ENCODE measurements at places on chromosomes 1 and 21.

- DNase-seq, result no peak
Measured at GRCh38 chr1:243441601-243442000, 185.8 kb downstream of the SDCCAG8 start.

DNA sequence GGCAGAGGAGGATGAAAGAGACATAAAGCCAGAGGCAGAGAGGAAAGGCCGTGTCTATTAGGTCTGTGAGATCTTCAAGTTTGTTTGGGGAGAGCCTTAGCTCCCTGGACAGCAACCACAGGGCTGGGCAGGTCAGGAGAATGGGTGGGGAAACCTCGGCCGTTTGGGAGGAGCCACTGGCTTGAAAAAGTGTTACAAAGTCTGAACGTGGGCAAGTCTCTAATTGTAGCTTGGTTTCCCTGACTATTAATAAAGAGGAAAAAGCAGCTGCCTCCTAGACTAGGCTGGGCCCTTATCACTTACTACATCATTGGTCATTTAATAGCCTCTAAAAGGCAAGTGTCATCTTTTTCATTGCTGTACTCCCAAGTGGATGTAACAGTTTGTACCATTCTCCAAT is at the start of gene CCDC17:
Gene CCDC17 (minus strand): TSS at position 83 of the 400 bp plus-strand sequence. CDS start 145 bp downstream, outside the sequence.
- DNase-seq, result no peak

GRCh38 chr1:12506281-12507280 is 111.4 kb downstream of the DHRS3 start:
- no peak for DNase-seq

GRCh38 chr1:25617625-25618432 is 1.2 kb downstream of the MAN1C1 start:
- no peak for DNase-seq

- DNase-seq, result no peak
Measured at GRCh38 chr1:54510715-54511270, 37.2 kb upstream of the ACOT11 start.

- no peak for DNase-seq
Measured at GRCh38 chr21:46180079-46180722, 4.1 kb downstream of the SPATC1L start.

DNA sequence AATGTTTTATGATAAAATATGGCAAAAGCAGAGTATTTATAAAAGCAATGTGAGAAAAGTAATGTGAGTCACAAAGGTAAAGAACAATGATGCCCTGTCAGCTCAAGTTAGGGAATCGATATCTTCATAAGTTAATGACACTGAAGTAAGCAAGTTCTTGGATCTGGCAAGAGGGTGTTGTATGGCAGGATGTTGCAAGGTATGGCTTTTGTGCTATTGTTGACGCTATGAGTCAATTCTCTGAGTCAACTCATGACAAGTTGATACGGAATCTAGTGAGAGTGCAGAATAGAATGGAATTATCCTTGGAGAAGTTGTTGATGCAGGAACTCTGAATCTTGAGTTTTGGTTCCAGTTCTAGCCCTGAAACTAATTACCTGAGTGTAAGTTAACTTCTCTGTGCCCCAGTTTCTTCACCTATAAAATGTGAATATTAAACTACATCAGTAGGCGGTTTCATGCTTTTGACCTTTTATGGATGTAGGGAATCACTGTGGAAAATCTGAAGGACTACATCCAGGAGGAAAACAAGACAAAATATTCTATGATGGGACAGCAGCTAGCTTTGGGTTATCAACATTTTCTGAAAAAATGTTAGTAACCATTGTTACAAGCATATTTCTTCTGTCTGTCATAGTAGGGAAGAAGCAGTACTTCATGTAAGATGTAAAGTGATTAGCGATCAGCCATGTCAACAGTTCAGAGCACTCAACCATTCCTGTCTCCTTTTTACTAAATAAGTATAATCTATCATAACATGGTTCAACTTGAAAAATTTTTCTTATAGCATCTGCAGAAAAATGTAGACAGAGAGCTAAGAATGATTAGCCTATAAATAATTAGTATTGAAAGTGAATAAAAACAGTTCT is 96.9 kb downstream of the ATP6V1G3 start:
- DNase-seq, result no peak

DNA sequence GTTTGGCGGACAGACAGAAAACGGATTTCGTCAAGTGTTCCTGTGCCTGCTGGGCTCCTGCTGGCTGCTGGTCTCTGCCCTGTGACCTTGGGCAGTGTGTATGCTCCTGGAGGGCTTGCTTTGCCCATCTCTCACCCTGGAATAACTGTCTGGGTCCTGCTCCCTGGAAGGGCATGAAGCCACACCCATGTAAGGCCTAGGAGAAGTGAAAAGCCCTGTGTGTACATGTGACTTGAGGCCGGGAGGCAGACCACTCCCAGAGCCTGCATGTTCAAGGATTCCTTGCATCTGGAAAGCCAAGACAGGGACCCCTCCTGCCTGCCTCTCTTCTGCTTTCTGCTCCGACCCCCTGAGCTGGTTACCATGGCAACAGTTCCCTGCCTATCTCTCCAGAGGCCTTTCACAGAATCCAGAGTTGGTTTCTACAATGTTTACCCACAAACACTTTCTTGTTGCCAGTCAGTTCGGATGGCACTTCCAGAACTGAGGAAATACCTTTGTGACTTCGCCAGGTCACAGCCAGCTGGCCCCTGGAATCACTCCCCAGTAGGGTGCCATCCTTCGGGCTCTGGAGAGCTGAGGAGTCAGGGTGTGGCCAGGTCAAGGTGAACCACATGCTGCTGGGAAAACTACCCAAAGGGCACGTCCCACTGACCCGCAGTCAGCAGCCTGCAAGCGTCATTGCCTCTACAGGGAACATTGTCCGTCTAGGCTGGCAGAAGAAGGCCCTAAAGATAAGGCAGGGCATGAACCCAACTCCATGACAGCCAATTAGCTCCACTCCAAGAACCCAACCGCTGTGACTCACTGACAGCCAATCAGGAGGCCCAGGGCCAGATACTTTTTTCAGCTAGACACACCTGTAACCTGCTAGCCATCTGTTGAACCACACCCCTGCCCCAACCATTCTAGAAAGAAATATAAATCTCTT is 14.7 kb upstream of the GPR37L1 start:
- no peak for DNase-seq

- peak; percentile 99 for DNase-seq
Measured at GRCh38 chr1:226034482-226034881, 28.0 kb upstream of the H3-3A start.

DNA sequence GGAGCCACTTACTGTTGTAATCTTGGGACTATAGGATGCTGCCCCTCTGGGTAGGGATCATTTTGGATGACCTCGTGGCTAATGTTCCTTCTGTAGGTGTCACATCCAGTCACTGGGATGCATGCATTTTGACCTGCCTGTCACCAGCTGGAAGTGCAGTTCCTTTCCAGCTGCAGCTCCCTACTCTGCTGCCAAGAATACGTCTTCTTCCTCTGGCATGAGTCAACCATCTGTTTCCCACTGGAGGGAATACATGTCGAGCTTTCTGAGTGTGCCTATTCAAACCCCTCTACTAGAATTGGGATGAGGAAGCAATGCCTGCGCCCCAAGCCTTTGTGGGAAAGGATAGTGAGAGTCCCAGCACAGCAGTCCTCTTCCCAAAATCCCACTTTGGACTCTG is 415.5 kb upstream of the ADAMTS5 start:
- DNase-seq, result no peak

- no peak for DNase-seq
Measured at GRCh38 chr1:209029737-209030136, 553.8 kb upstream of the CAMK1G start.

GRCh38 chr1:106233511-106233910 is 823.0 kb upstream of the PRMT6 start:
- DNase-seq, result no peak

- DNase-seq, result no peak
Measured at GRCh38 chr1:237566581-237566980, 324.1 kb downstream of the ZP4 start.

- DNase-seq, result peak; percentile 89
Measured at GRCh38 chr1:1212780-1213344, 1.1 kb downstream of the TNFRSF4 start.

DNA sequence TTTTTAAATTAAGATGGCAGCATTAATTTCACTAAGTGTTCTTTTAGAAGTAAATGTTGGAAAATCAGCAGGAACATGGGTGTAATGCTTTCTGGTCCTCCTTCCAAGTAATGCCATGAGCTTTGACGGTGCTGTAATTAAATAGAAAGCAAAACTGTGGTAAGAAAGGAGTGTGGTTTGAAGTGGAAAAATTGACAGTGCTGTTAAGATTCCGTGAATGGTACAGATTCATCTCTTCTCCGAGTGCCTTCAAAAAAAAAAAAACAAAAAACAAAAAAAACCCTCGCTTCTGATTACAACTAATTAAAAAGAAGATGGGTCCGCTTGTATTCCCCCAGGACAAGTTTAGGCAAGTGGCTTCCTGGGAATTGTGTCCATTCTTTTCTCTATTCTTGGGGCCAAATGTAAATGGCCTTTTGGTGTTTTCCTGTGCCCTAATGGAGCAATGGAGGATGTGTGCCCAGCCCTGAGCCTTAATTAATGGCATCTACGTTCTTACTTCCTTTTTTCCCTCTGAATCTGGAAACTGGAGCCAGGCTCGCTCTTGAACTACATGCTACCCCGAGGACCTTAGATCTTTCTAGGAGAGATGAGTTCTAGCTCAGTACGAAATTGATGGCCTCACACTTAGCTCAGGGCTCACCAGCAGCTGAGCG is 5.1 kb downstream of the LMO4 start:
- no peak for DNase-seq

DNA sequence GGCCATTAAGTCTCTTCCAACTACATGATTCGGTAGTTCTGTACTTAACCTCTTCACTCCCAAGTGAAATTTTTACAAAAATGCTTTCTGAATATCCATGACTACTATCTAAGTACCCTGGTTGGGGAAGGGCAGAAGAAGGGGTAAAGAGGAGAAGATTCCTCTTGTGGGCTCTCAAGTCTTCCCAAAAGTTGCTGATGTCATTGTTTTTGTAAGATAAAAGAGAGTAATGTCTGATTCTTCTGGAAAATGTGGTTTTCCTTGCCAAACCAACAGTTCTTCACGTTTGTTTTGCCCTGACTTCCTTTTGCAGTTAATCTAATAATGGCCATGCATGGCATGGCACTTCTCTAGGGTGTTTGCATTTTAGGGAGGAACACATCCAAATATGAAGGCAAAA is 34.7 kb upstream of the AK4 start:
- peak; percentile 31 for DNase-seq

DNA sequence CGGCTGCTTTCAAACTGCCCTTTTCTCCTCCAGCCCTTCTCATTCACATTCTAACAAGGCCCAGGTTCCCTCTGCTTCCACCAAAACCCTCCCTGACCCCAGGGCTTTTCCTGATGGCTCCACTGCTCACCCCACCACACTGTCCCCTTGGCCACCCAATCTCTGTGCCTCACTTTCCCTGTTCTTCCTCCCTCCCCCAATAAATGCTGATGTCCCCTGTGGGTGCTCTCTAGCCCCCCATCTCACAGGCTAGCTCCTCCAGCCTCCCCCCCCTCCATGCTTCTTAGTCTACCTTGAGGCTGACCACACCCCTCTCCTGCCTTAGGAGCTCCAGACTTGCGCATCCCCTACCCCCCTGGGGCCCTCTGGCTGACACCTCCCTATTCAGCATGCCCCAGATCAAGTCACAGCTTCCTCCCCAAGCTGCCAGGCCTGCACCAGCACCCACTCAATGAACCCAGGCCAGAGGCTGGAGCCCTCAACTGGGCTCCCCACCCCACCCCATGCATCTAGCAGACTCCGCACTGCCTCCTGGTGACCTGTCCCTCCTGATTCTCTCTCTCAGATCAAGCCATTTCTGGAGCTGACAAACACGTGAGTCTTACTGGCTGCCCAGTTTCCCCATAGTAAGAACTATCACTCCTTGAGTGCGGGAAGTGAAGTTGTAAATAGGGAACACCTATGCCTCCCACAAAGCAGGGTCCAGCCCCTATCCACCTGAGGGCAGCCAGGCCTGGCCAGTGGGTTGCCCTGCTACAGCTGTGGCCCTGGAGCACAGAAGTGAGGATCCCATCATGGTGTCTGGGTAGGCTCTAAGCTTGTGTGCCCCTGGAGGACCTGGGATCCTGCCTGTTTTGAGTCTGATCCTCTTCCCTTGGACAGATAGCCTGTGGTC is 117.9 kb downstream of the DMRTB1 start:
- DNase-seq, result no peak

- DNase-seq, result no peak
Measured at GRCh38 chr1:246372559-246372958, 134.5 kb downstream of the SMYD3 start.

- no peak for DNase-seq
Measured at GRCh38 chr1:179311149-179311700, 17.6 kb downstream of the SOAT1 start.

GRCh38 chr1:62230718-62231117 is 36.1 kb downstream of the L1TD1 start:
- no peak for DNase-seq

- peak; percentile 91 for DNase-seq
Measured at GRCh38 chr1:182484531-182485257, 34.7 kb downstream of the RGSL1 start.

- no peak for DNase-seq
Measured at GRCh38 chr1:178630417-178630816, 94.6 kb upstream of the RALGPS2 start.

- DNase-seq, result no peak
Measured at GRCh38 chr1:6330410-6330911, 63.1 kb downstream of the ACOT7 start.

DNA sequence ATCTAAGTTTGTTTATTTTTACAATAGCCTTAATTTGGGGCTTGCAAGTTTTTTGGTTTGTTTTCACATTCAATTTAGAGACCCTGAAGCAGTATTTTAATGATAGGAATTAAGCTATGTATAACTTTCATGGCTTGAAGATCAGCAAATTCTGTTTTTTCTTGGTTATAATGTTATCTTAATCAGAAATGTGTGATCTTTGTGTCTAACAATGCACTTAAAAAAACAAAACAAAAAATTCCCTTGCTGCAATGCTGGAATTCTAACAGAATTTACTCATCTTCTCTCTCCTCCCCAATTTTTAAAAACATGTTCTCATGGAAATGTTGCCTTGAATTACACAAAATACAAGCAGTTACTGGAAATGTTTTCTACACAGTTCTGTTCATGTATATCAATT is 113.1 kb downstream of the OLFML2B start:
- DNase-seq, result no peak

GRCh38 chr1:198601936-198602889 is 36.6 kb upstream of the PTPRC start:
- DNase-seq, result no peak

- no peak for DNase-seq
Measured at GRCh38 chr1:83697220-83697619, 301.7 kb downstream of the TTLL7 start.

DNA sequence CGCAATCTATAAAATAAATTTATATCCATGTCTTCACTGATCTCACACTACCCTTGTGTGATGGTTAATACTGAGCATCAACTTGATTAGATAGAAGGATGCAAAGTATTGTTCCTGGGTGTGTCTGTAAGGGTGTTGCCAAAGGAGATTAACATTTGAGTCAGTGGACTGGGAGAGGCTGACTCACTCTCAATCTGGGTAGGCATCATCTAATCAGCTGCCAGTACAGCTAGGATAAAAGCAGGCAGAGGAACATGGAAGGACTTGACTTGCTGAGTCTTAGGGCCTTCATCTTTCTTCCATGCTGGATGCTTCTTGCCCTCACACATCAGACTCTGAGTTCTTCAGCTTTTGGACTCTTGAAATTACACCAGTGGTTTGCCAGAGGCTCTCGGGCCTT is 615.4 kb downstream of the AGBL4 start:
- DNase-seq, result no peak

GRCh38 chr1:246782120-246782900 is 58.1 kb downstream of the SCCPDH start:
- peak; percentile 99 for DNase-seq
